ENCODE measurements at places on chromosomes 12 and 14.

- DNase-seq, result no peak
These were observed 553.6 kb upstream of the ATP2B1 start for GRCh38 chr12:90262251-90262650.

DNA sequence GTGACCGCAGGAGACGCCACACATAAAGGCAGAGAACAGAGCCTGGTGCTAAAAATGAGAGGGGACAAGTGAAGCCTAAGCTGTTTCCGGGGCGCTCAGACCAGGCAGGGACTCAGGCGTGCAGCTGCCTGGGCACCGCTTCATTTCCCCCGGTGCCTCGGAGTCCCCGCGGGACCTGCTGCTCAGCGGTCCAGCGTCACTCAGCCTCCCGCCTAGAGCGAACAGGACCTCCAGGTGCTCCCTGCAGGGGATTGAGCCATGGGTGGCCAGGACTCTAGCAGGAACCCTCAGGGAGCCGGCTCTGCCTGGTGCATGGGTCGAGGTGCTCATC lies 31.0 kb downstream of the CCDC85C start:
- DNase-seq, result no peak

DNA sequence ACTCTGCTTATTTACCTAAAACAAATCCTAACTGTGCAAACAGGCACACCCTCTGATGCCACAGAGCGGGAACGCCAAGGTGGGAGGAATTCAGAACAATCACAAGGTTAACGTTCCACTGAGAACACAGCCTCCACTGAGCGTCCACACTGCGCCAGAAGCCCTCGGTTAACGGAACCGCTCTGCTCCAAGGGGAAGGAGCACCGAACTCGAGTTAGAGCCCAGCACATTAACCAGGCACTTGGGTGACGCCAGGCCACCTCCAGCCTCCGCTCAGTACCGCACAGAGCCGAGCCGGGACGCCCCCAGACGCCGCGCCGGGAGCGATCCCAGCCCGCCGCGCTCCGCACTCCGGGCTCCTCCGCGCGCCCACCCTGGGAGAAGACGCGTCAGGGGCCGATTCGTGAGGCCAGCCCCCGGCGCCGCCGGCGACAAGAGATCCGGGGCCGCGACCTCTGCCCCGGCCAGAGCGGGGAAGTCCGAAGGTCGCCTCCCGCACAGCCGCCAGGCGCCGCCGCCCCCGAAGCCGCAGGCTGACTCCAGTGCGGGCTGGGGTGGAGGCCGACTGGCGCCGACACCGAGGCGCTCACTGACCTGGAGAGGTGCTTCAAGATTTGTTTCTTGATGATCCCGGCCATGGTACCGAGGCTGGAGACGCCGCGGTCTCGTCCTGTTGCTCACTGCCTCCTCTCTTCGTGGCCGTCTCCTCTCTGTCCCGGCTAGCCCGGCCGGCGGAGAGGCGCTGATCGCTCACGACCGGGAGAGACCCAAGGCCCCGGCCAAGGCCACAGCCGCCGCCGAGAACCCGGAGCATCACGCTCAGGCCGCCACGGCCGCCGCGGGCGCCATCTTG lies 450 bp downstream of the BLTP3B start:
- peak; percentile 40 for DNase-seq

DNA sequence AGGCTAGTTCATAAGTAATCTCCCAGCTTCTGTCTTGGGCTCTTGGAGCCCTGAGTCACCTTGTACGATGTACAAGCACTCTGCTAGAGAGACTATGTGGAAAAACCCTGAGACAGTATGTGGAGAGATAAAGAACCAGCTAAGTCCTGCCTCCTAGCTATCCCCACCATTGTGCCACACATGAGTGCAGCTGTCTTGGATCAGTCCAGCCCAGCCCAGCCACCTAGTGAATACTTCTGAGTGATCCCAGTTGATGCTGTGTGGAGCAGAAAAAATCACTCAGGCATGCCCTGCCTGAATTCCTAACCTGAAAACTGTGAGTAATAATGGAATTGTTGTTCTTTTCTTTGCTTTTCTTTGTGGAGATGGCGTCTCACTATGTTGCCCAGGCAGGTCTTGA lies 5.1 kb upstream of the SERPINA6 start:
- DNase-seq, result no peak

DNA sequence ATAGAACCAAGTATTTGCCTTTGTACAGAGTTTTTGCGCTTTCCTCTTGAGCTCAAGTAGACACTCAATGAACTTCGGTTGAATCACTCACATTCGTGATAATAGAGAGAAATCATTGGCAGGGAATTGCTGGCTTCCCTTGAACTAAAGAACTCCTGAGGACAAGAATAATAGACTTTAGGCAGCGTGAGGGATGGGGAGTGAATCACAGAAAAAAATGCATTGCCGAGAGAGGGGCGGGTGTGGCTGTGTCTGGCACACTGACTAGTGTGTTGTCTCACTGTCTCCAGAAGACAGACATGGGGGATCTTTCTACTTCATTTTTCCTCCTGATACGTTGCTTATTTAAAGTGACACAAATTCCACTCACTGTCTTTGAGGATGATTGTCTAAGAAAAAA lies 805.2 kb downstream of the BCL11B start:
- DNase-seq, result no peak

GRCh38 chr12:75994069-75994740 lies 37.4 kb downstream of the PHLDA1 start:
- no peak for DNase-seq

GRCh38 chr14:29085546-29085945 lies 319.0 kb downstream of the FOXG1 start:
- no peak for DNase-seq

- DNase-seq, result no peak
These were observed 3.2 kb upstream of the KRT2 start for GRCh38 chr12:52655251-52655650.

- no peak for DNase-seq
These were observed 2.1 kb downstream of the GLIPR1 start for GRCh38 chr12:75482646-75483045.

GRCh38 chr12:82880442-82880901 lies 193.8 kb downstream of the TMTC2 start:
- DNase-seq, result no peak

DNA sequence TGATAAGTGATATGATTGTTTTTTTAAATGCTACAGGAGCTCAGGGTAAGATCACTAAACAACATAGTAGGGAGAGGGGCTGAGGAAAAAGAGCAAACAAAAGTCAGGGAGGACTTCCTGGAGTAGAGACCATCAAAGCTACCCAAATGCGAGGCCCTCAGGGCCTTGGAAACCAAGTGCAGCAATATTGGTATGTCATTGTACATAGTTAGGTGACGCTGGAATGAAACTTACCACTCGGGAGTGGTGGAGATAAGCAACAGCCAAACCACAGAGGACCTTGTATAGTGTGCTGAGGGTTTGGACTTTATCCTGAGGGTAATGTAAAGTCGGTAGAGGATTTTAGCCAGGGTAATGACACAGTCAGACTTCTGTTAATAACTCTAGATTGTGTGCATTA lies 13.8 kb downstream of the KITLG start:
- no peak for DNase-seq

- DNase-seq, result no peak
These were observed 70.1 kb downstream of the EP400 start for GRCh38 chr12:132019891-132020290.

GRCh38 chr14:105495990-105496830 lies 5.2 kb downstream of the TEDC1 start:
- no peak for DNase-seq

DNA sequence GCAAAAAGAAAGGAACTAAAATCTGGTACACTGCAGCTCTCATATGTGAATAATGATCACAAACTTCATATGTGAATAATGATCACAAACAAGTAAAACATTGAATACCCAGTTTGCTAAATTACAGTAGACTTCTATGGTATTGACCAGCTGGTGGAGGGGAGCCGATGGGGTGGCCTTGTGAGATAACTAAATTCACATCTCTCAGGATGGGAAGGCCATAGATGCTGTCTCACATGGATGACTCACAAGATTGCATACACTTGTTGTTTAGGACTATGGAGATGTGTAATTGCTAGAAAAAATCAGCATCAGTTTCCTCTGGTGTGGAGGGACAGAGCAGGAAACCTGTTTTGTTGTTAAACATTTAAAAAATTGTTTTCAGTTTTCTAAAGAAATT lies 49.2 kb downstream of the ACACB start:
- DNase-seq, result no peak

DNA sequence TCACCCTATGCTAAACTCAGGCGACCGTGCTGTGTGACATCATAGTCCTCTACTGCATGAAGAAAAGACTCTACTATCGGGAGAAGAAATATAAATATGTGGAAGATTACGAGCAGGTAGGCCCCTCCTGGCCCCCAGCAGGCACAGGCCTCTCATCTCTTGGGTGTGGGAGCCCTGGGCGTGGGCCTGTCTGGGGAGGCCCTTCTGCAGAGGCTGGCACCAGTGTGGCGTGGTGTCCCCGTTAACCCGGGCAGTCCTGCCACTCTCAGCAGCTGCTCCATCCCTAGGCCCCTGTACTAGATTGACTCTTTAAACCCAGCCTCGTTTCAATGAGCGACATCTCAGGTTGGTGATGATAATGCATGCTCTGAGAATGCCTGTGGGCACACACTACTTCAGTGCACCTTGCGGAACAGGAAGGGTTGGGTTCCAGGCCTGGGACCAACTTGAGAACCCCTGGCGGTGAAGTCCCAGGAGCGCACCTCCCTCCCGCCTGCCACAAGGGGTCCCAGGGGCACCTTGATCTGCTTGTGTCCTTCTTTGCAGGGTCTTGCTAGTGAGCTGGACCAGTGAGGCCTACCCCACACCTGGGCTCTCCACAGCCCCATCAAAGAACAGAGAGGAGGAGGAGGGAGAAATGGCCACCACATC lies 23.2 kb downstream of the P2RX4 start:
- no peak for DNase-seq

- DNase-seq, result no peak
These were observed 249.5 kb downstream of the PHLDA1 start for GRCh38 chr12:75782069-75782581.

GRCh38 chr12:65938807-65939206 lies 114.5 kb downstream of the HMGA2 start:
- DNase-seq, result no peak

DNA sequence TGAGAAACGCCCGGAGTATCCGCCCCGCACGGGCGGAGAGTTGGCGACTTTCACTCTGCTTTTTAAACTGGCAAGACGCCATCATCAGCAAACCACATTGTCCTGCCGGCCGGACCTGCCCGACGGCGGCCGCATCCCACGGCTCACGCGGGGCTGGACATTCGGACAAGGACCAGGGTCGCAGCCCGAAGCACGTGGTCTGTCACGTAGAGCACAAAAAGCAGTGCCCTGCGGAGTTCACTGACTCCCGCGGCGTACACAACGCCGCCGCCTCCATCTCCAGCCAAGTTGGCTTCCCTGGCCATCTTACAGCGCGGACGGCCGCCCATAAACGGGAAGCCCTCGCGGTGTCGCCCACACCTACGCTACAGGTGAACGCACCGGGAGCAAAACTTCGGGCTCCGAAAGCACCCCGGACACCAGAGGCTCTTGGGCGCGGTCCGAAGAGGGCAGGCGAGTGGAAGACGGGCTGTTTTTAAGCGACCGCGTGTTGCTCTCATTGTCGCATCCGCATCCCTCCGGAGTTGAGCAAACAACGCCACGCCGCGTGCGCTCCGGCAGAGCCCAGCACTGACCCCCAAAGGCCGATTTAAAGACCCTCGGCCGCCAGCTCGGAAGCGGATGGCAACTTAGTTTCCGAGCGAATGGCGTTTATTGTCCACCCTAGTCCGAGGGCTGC lies 966 bp downstream of the SINHCAF start:
- DNase-seq, result peak; percentile 36

DNA sequence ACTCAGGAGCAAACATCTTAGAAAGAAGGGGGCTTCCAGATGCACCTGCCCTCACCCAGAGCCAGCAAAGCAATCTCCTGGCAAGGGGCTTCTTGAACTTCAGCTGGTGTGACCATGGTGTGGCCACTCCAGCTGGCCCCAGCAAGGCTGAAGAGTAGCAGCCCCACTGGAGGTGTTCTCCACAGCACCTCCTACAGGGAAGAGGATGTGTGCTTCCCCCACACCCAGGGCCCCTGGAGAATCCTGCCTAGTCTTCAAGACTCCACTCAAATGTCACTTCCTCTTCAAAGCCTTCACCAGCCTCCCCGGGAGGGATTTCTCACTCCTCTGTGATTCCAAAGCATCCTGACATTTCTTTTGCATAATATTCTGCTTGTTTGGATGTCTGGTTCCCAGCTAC lies 8.5 kb downstream of the RAB15 start:
- no peak for DNase-seq

GRCh38 chr12:91222746-91223145 lies 40.1 kb upstream of the DCN start:
- DNase-seq, result no peak

GRCh38 chr12:82436354-82436753 lies 78.0 kb downstream of the METTL25 start:
- no peak for DNase-seq

DNA sequence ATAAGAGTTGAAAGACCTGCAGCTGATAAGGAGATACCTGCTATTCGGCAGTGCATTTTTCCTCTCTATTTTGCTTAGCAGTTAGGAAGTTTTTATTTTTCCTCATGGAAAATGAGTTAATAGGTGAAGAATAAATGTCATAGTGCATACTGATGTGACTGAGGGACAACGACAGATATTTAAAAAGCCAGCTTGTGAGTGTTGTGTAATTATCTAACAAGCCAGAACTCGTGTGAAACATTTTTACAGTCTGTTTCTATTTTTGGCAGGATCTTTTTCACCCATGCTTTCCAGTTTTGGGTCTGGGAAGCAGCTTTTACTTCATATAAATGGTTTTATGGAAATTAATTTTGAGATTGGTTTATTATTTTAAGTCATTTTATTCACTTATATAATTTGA lies 2.9 kb downstream of the FBXO34 start:
- DNase-seq, result no peak

GRCh38 chr14:105332350-105332874 lies 17.9 kb downstream of the PACS2 start:
- DNase-seq, result no peak

- DNase-seq, result no peak
These were observed 7.4 kb downstream of the RBP5 start for GRCh38 chr12:7121324-7121723.

- DNase-seq, result no peak
These were observed 27.4 kb upstream of the CFL2 start for GRCh38 chr14:34741840-34742239.

- no peak for DNase-seq
These were observed 10.6 kb downstream of the BMP4 start for GRCh38 chr14:53946071-53946403.

GRCh38 chr14:94960285-94961001 lies 190.5 kb upstream of the GSC start:
- no peak for DNase-seq

Measured in activated T-helper 2 cell treated with anti-CD3 and anti-CD28 coated beads, Interferon-gamma antibody, Interleukin-2, Interleukin-4, amounts not matched to agents 10 μg/mL and 5 μg/mL and 100 μg/mL, durations not matched to agents 14 hours and 24 hours and 36 hours (primary cell).